ENCODE measurements at places on chromosomes 1 and 21. TPM values are rescaled to one million over a fixed set of nuclear protein-coding genes. Genes with fewer than 3 reads are reported as not detected.

DNA sequence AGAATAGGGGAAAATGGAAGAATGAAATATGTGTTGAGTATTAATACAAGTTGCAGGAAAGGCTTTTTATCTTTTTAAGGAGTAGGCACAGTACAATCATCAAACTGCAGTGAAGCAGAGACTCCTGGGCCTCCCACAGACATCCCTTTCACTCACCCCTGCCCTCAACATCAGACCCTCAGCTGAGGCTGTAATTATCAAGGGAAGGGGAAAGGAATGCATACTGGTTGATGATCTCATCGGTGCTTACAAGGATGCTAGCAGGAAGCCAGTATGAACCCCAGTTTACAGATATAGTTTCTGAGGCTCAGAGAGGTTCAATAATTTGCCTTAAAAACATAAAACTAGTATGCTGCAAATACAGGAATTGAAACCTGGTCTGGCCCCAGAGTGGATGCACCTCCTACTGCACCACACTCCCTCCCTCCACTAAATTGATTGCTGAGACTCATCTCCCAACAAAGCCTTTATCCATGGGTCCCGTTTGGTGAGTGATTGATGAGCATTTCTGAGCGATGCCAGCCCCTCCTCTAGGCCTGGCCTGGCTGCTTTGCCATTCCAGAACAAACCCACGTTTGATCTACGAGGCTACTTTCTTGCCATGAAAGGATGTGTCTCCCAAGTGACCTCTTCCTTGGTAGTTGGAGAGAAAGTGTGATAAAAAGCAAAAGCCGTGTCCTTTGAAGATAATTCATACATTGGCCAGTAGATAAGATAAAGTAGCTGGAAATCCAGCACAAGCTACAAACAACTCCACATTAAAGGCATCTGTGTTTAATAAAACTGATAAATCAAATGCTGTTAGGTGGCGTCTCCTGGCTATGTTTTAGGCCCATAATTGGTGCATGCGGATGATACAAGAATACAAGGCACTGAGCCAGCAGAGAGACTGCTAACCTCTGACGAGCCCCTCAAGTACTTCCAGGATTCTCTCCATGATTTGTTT lies 233.9 kb upstream of the CAMK1G start:
- DNase-seq = no peak

EXO1 gene
- total RNA-seq = 0.65 TPM

VHLL gene
- not detected for total RNA-seq

TMPRSS3 gene
- 0.15 TPM for total RNA-seq

- no peak for DNase-seq
These were observed at the start of gene HIVEP3 for GRCh38 chr1:41918450-41919043. Gene HIVEP3, minus strand, starts transcription at chr1:41918922.

CD53 gene
- 38.3 TPM for total RNA-seq

Measured in aorta (tissue), 5 donors.